ENCODE measurements at places on chromosomes 4 and X.

DNA sequence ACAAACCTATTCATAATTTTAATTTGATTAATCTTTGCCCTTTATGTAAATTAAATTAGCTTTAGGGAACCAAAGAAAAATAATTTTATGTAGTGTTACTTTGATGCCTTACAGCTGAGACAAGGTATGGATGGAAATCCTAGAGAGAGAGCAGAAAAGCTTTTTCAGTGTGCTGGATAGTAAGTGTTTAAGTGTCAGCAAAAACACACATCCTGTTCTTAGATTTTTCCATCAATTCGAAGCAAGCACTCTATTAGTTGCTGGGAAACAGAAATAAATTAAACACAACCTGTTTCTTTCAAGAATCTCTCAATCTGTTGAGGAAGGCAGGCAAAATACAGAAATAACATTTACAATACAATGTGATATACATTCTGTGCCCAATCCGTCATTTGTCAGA lies 327.8 kb downstream of the GALNTL6 start:
- peak; percentile 37 for DNase-seq

DNA sequence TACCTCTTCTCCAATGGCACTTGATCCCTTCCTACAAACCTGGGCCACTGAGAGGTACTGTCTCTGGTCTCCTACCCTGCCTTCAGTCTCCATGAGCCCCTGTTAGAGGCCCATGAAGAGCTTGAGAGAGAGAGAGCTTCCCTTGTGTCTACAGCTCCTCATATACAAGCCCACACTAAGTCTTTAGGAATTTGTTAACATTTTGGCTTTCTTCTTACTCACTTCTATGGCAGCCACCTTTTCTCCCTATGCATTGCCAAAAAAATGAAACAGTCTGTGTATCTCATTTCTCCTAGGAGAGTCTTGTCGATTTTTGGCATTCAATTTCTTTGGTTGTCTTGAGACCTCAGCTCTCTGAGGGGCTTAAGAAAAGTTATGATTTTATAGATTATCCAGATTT lies 90.9 kb upstream of the LNX1 start:
- DNase-seq, result no peak

GRCh38 chr4:38314663-38315062 lies 349.3 kb upstream of the KLF3 start:
- peak; percentile 8 for DNase-seq

DNA sequence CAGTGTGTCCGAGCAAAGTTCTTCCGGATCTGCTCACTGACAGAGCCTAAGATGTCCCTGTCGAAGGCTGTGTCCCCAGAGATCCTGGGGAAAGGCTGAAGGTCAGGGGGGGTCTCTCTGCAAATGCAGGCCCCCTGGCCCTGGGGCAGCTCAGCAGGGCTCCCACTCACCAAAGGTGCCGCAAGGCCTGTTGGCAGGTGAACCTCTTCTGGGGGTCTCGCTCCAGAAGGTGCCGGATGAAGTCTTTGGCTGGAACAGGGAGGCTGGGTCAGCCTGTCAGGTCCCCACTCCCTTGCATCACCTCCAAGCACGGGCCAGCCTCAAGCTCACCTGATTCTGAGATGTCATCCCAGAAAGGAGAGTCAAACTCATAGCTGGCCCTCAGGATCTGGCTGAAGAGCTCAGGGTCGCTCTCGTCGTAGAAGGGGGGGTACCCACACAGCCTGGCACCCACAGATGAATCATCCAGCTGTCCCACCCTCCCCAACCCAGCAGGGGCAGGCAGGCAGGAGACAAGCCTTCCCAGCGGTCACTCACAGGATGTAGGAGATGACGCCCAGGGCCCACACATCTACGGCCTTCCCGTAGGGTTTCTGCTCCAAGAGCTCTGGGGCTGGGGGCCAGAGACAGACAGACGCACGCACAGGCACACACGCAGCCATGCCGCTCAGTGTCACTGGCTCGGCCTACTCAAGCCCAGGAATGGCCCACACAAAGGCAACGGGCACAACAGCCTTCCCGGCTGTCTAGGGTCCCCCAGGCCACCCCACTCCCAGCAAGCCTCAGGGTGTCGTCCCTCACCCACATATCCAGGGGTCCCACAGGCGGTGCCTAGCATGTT lies 2.6 kb downstream of the PNCK start:
- no peak for DNase-seq

DNA sequence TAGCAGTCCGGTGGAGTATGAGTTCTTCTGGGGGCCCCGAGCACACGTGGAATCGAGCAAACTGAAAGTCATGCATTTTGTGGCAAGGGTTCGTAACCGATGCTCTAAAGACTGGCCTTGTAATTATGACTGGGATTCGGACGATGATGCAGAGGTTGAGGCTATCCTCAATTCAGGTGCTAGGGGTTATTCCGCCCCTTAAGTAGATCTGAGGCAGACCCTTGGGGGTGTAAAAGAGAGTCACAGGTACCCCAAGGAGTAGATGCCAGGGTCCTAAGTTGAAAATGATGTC lies 852 bp downstream of the MAGEH1 start:
- DNase-seq, result no peak

DNA sequence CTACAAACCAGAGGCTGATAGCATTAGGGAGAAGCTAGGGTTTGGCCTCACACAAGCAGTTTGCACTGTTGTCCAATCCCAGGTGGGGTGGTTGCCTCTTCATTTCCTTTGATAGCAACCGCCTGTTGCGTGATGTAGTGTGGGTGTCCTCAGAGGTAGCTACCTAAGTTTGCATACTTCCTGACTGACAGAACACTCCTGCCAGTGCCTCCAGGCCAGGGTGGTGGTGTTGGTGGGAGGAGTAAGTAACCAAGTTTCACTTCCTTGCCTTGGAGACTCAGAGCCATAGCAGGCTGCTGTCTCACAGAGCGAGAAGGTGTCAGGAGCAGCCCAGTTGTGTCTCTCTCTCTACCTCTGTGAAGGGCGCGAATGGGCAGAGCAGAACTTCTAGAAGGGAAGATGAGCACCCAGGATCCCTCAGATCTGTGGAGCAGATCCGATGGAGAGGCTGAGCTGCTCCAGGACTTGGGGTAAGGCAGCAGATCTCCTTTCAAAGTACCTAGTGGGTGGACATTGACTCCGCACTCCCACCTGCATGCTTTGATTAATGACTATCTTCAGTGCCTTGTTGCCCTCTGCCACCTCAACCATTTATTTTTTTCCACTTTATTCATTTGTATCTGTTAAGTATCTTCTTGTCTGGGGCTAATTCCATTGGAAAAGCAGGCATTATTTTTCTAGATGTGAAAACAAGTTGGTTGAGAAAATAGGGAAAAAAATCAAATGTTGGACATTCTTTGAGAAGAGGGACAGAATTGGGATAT lies at the start of gene DAPP1:
Gene DAPP1, plus strand, starts transcription at position 283 of the 764 bp plus-strand sequence. Its CDS starts 87 bp downstream, at position 370.
- no peak for DNase-seq

DNA sequence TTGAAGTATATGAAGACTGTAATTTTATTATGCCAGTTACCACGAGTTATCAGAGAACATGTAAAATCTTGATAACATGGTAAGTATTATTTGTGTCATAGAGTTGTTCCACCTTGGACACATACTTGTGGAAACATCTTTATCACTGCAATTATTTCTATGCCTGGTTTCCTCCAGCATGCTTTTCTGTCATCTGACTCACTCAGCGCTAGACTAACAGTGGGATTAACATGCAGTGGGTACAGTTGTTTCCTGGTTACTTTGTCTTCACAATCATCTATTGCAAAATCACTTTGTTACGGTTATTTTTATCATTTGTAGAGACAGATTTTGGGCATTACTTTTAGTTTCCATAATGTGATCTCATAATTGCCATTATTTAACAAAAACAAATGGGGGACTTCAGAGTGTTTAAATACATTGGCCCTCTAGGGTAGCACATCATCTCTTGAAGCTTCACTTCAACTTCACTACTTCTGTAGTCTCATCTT lies at the start of gene STATH:
Gene STATH, plus strand, starts transcription at position 441 of the 491 bp plus-strand sequence. CDS start 2,472 bp downstream, outside the sequence.
- no peak for DNase-seq

DNA sequence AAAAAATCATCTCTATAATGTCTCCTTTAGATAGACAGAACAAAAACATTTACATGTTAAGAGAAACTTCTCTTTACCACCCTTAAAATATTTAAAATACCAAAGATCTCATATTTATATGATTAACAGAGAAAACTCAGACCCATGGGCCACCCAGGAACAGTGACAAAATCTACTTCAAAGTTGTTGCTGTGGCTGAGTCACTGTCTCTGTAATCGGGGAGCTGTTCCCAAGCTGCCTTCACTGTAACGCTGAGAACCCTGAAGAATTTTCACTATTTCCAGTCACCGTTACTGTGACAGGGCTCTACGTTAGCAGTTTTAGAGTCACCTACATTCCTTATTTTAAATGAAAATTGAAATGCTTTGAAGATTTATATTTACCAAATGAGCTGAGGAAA lies 9.0 kb upstream of the DAPP1 start:
- DNase-seq, result no peak

- DNase-seq, result no peak
Measured at GRCh38 chr4:187770345-187770744, 225.2 kb upstream of the ZFP42 start.

DNA sequence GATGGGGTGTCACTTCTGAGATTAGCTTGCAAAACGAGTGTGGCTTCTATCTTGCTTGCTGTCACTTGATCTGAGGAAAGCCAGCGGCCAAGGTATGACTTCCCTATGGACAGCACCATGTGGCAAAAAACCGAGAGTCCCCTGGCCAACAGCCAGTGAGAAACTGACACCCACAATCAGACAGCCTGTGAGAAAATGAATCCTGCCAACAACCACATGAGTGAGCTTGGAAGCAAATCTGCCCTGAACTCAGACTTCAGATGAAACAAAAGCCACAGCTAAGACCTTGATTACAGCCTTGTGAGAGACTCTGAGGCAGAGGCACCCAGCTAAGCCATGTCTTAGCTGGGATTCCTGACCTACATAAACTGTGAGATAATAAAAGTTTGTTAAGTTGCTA lies 45.5 kb downstream of the PPP1R2C start:
- no peak for DNase-seq

DNA sequence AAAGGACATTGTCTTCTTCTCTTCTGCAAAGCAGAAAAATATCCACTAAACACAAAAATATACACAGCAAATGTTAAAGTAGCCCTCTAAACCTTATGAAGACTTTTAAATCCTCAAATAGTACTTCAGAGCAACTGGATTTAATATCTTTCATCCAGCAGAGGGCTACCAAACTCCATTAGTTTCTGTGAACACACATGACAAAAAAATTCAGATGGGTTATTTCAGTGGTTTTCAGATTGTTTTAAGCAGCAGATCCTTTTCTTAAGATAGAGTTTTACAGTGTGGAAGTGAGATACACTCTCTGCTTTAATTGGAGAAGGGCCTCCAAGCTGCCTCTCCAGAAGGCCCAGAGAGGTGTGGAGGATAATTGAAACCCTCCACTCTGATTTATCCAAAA lies 56.7 kb downstream of the ANK2 start:
- peak; percentile 39 for DNase-seq

DNA sequence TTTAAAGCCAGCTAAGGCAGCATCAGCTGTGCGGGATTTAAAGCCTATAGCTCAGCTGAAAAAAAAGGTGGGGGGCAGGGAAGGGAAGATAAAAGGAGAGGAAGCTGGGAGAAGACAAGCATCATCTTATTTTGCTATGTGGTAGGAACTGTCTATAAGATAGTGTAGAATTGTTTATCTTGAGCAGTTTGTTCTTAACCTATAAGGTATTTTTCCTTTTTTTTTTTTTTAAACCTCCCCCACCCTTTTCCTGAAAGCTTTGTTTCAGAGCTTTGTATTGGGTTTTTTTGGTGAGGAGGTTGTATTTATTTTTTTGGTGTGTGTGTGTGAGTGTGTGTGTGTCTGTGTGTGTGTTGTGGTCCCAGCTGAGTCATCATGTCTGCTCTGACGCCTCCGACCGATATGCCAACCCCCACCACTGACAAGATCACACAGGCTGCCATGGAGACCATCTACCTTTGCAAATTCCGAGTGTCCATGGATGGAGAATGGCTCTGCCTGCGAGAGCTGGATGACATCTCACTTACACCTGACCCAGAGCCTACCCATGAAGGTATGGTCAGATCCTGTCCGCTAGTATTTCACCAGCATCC lies 531 bp downstream of the RUFY3 start:
- DNase-seq, result peak; percentile 51

Measured in NCI-H2081 (cell line).